ENCODE measurements at places on chromosomes 3 and 15.

- DNase-seq: no peak
These were observed 7.8 kb upstream of the LIPC start for GRCh38 chr15:58423831-58424608.

DNA sequence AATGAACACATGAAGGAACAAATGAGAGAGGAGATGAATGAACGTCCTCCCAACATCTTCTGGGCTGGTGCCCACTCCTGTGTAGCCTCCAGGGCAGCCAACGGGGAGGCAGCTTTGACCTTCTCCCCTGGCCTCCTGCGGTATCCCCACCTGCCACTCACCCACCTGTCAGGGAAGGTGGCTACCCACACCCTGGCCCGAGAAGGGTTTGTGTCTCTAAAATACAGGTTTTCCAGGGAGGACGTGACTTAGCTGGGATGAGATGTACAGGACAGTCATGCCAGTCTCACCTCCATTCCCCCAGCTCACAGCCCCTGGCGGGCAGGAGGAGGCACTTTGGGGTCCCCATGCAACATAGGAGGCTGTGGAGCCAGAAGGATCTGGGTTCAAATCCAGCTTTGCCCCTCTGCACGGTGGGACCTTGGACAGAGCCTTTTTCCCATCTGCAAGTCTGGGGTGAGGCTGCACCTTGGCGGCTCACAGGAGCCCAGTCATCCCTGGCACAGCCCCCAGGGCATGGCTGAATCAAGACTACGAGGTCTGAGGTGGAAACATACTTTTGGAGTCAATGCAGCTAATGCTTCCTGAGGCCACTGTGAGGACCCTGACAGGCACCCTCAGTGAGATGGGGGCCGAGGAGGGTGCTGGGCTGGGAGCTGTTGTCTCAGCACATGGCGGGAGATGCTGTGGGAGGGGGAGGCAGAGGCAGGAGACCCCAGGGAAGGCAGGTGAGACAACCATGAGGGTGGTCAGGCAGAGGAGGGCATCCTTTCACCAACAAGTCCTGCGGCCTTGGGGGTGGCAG is 11.1 kb upstream of the PLXND1 start:
- no peak for DNase-seq

GRCh38 chr15:75449585-75450306 is 1.7 kb downstream of the SIN3A start:
- DNase-seq: no peak

DNA sequence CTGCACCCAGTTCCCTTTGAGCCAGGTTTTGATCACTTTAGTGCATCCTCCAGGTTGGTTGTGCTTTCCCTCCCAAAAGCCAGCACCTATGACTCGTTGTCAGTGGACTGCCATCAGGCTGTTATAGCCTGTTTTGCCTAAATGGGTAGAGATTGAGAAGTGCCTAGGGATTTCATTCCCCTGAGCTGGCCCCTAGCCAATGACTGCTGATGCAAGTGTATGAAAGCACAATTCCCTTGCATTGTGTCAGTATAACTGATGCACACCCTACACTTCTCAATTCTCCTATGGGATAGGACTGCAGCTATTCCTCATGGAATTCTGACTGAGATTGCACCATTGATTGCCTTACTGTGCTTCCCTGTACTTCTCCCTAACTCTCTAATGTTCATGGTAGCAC is 102.1 kb upstream of the ARPP21 start:
- no peak for DNase-seq

GRCh38 chr3:157023226-157023625 is 136.7 kb downstream of the CCNL1 start:
- no peak for DNase-seq

Data from NCI-H2081 (cell line).